ENCODE measurements at places on chromosomes 12 and 14.

GRCh38 chr12:62562846-62563245 lies 96.2 kb downstream of the MON2 start:
- no peak for DNase-seq

GRCh38 chr12:124829008-124829707 lies 34.5 kb downstream of the SCARB1 start:
- no peak for DNase-seq

- DNase-seq = no peak
These were observed 1.3 kb downstream of the DYRK4 start for GRCh38 chr12:4563336-4563735.

DNA sequence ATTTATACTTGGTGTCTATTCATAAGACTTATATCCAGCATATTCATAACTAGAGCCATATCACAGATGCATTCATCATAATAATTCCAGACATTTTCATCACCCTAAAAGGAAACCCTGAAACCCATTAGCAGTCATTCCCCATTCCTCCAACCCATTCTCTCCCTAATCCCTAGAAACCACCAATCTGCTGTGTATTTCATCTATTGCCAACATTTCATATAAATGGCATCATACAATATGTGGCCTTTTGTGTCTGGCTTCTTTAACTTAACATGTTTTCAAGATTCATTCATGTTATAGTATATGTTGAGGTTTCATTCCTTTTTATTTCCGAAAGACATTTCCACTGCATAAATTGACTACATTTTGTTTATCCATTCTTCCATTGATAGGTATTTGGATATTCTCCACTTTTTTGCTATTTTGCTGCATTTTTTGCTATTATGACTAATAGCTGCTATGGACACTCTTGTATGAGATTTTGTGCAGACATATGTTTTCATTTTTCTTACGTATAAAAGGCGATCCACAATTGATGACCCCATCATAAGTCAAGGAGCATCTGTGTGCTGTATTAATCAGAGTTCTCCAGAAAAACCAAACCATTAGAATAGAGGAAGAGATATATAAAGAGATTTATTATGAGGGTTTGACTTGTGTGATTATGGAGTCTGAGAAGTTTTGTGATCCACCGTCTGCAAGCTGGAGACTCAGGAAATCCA lies 5.1 kb upstream of the OAS2 start:
- DNase-seq = no peak

DNA sequence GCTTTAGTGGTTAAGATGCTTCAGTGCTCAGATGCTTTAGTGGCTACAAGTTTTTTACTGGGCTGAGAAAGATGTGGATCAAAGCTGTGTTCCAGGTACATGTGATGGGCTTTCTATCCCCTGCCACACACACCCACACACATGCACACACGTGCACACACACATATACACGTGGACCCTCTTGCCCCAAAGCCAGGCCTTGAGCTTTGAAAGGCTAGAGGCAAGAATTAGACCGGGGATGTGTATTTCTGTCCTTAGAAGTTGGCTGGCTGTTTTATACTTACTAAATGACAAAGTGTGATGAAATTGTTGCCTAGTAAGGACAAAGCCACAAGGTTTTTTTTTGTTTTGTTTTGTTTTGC lies 376.5 kb downstream of the C12orf75 start:
- DNase-seq = no peak

DNA sequence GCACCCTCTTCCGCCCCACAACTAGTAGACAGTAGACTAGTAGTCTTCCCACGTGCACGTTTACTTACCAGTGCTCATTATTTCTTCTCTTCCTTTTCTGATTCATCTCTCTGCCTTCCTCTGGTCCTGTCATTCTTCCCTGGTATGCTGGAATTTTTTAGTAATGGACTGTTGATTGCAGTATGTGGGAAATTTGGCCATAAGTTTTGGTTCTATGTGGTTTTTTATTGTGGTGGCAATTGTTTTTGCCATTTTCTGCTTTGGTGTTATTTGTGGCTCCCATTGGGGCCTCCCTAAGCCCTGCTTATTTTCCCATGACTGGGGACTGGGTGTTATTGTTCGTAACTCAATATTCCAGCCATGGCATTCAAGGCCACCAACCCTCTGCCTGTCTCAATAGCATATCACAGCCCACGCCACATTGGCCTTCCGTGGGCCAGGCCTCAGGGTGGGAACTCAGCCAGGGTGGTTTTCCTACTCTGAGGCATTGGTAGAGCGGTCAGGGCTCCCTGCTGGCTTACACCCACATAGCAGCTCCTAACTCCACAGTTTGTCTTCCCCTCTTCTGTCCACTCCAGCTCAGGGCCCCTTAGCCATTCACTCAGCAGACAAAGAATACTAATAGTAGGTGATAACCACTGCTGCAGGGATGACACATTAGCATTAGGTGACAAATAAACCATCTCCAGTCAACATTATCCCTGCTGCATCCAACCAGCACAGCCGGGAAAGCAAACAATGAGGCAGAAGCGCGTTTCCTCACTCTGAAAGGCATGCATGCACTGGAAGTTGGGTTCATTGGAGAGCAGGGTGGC lies 321.5 kb downstream of the CACNA1C start:
- DNase-seq = no peak

Data from NCI-H2171 (cell line).